ENCODE measurements at places on chromosomes 12 and 14.
A peak's percentile ranks its signal among the peaks of the same experiment; 100 is the strongest.

DNA sequence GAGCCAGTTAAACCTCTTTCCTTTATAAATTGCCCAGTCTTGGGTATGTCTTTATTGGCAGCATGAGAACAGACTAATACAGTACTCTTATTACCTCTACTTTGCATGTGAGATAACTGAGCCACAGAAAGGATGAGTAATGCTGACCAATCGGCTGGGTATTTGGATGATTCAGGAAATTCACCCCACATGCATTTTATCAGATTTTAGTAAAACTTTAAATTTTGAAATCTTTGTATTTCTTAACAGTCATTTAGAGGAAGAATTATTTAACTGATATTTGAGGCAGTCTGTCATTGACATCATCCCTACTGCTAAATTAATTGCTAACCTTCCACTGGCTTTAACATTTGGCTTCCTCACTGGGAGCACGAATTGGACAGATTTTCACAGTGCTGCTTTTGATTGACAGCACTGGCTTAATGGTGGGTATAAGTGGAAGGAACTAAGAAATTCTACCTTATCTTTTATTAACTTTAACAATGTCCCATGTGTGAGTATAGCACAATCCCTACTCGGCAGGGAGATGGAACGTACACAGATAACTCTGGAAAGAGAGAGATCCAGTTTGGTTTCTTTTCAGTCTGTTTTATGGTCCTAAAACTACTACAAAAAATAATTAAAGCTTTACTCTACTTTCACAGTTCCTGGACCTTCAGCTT lies 261.0 kb downstream of the DACT1 start:
- peak; percentile 2 for DNase-seq

GRCh38 chr12:75784591-75784990 lies 247.0 kb downstream of the PHLDA1 start:
- peak; percentile 71 for DNase-seq

- DNase-seq = no peak
These were observed 14.2 kb downstream of the ELK3 start for GRCh38 chr12:96208346-96208745.

- DNase-seq = no peak
These were observed 32.1 kb upstream of the SGPP1 start for GRCh38 chr14:63760014-63760413.

- no peak for DNase-seq
These were observed 272.6 kb downstream of the CCER1 start for GRCh38 chr12:90682398-90682797.

GRCh38 chr14:56196274-56196673 lies 78.1 kb downstream of the PELI2 start:
- no peak for DNase-seq

Data from hematopoietic multipotent progenitor cell treated with erythropoietin and hydrocortisone succinate and interleukin-3 and kit ligand, for 8 days (in vitro differentiated cells).